ENCODE measurements at places on chromosomes 12 and 14.

- DNase-seq = peak; percentile 31
Measured at GRCh38 chr14:69685716-69686115, 74.3 kb downstream of the SUSD6 start.

DNA sequence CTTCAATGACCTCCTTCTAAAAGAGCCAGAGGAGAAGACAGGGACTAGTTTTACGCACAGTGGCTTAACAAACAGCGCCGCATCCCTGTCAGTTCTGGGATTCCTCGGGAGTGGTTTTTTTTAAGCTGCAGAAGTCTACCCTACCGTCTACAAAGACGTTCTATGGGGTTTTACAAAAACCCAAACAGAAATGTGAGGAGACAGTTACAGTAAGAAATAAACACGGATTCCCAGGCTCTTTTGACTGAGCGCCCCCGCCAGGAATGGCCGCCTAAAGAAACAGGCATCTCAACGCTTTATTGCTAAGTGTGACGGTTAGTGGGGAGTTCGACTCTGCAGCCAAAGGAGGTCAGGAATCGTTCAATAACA, 484 bp downstream of the ALKBH1 start:
- DNase-seq = no peak

DNA sequence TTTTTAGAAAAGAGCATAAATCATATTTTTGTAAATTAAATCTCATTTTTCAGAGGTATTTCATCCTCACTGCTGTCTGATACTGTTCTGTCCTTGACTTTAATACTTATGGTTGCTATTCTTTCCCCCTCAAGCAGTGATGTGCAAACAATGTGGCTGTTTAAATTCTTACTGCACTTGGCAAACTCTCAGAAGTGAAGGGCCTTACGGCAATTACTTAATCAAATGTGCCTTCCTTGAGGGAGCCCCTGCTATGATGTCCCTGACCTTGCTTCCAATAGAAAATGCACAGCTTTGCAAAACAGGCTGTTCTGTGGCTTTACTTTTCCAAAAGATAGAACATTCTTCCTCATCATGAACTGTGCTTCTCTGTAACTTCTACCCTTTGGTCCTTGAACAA, 35.2 kb downstream of the UBE3B start:
- no peak for DNase-seq

DNA sequence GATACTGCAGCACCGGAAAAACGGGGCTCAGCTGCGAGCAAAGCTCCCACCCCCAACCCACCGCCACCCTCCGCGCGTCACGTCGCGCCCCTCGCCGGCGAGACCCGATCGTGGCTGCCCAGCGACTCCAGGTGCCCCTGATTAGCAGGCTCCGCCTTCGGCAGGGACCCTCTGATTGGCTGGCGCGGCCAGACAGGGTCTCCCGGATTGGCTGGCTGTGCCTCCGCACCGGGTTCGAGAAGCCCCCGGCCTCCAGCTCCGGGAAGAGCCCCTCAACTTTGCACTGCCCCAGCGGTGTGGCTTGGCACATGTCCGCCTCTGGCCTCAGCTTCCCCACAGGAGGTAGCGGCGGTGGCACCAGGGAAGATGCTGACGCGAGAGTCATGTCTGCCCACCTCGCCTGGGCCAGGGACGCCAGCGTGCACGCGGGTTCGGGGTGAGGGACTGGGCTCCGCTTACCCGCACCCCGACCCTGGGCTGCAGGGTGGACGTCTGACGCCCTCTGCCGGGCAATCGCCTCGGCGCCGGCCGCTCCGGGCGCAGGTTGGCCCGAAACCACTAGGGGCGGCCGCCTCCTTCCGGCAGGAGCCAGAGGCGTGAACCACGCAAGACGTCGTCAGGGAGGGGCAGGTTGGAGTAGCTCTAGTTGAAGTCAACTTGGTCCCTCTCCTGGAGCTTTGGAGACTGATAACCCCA, 498 bp upstream of the RHOF start:
- peak; percentile 93 for DNase-seq

DNA sequence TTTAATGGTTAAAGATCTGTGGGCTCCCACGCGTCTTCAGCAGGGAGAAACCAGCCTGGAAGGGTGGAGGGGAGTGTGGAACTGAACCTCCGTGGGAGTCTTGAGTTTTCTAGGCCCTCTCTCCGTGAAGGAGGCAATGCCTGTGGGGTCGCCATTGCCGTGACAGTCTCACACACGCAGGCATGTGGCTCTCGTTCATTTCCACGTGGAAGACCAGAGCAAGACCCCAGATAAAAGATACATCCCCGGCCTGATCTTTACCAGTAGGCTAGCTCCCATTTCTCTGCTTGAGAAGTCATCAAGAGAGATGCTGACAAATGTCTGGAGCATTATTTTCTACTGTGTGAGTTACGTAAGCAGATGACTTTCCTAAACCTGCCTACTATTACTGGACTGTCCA, 491.7 kb upstream of the LMO3 start:
- DNase-seq = no peak

- DNase-seq = peak; percentile 77
Measured at GRCh38 chr12:51820526-51821439, 27.7 kb downstream of the FIGNL2 start.

DNA sequence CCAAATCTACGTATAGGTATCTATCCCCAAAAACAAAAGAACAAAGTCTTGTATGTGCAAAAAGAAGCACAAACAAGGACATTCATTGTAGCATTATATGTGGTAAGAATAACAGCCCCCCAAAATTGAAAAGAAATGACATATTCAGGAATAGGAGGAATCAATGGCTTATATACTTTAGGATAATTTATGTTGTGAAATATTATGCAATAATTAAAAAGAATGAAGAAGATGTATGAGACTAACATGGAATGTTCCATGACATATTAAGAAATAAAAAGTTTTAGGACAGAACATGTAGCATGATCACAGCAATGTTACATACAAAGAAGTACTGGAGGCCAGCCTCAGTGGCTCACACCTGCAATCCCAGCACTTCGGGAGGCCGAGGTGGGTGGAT, 9.1 kb downstream of the SMCO2 start:
- DNase-seq = no peak

DNA sequence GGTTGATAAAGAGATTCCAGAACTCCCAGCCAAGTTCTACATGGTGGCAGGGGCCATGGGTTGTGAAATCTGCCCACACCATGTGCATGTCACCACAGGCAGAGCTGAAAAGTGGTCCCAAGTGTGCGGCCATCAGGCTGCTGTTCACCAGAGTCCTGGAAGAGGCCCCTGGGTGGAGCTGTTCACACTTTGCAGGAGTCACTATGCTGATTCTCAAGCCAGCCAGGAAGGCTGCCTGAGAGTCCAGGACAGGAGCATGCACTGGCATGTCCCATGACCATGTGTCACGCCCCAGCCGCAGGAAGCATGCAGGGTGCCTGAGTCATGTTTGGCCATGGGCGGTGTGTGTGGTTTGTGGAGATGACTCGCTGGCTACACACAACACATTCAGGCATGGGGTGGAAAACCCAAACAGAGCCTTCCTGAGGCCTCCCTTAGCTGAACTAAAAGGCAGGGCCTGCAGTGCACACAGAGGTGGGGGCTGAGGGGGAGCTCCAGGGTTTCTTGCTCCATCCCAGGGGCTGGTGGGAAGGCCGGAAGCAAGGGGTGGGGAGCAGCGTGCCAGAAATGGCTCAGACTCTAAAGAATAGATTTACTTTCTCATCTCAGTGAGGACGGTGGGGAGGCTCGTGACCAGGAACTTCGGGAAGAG, 19.4 kb downstream of the ABCB9 start:
- DNase-seq = peak; percentile 56

- no peak for DNase-seq
Measured at GRCh38 chr12:54569072-54569471, 19.4 kb downstream of the PPP1R1A start.

- DNase-seq = no peak
Measured at GRCh38 chr12:53754633-53755264, 3.0 kb upstream of the CISTR start.

GRCh38 chr14:77203611-77204458, 22.2 kb downstream of the TMEM63C start:
- no peak for DNase-seq

DNA sequence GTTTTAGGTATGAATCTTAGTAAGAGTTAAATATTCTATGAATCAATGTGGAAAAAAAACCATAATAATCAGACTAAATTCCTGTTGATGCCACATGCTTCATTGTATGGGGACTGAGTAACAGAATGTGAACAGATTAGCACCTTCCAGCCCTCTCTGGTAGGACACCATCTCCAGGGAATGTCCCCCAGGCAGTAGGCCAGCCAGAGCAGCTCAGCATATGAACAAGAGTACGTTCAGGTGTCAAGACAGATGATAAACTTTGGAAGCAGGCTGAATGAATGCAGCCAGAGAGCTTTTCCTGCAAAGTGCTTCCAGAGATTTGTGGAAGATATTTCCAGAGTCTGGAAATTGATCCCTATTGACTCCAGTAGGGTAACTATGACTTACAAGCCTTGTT, 204.4 kb downstream of the RPS29 start:
- no peak for DNase-seq

DNA sequence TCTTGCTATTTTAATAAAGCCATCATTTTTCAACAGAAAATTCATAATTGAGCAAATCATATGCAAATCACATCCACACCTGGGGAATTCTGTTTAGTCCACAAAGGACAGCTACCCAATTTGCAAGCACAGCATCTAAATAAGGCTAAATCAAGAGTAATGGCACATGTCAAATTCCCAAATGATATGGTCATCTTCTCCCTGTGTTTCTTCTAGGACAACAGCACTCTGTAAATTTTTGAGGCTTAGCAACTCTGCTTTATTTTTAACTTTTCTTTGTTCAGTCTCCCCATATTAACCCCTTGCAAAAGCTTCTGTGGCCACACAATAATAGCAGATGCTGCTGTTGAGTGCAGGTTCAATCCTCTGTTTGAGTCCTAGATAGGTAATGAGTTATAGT, 155.6 kb upstream of the DAAM1 start:
- no peak for DNase-seq

- no peak for DNase-seq
Measured at GRCh38 chr14:92986254-92987147, 63.6 kb downstream of the CHGA start.

DNA sequence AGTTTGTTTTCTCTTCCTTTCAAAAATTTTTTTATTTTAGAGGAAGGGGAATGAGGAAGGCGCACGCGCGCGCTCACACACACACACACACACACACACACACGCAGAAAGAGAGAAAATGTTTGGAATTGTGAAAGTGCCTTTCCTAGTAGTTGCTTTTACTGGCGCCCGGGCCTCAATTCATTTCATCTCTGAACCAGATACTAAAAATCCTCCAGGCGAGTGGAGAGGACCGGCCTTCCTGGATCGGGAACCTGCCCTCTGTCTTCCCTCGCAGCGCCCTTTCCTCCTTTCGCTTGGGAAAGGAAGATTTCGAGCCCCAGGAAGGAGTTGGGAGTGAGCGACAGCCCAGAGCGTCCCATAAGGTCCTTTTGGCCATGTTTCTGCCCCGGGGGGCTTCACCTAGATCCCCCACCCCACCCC, 7.8 kb upstream of the TBX3 start:
- DNase-seq = no peak

- no peak for DNase-seq
Measured at GRCh38 chr12:103626498-103626897, 39.4 kb downstream of the STAB2 start.

GRCh38 chr12:93608313-93608712, 35.8 kb downstream of the SOCS2 start:
- DNase-seq = no peak

DNA sequence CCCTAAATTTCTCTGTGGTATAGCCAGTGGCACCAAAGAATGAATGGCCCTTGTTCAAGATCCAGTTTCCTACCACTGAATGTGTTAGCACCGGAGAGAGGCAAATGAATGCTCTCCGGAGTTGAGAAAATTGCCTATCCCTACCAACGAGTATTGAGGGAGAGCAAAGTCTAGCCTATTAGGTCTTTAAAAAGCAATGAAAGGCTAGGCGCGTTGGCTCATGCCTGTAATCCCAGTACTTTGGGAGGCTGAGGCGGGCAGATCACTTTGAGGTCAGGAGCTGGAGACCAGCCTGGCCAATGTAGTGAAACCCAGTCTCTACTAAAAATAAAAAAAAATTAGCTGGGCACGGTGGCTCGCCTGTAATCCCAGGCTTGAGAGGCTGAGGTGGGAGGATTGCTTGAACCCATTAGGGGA, 898 bp upstream of the RAB15 start:
- DNase-seq = no peak

GRCh38 chr14:74756326-74756725, 6.8 kb upstream of the YLPM1 start:
- DNase-seq = no peak

DNA sequence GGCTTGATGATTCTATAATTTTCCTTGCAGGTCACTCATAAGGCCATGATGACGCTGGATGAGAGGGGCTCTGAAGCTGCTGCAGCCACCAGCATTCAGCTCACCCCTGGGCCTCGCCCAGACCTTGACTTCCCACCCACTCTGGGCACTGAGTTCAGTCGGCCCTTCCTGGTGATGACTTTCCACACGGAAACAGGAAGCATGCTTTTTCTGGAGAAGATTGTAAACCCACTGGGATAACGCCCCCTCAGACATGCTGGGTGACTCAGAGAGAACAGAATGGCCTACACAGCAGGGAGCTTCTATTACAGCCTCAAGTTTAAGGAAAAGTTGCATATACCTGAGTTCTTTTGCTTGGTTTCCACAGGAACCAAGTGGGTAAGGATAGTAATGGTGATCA, 34.3 kb downstream of the SERPINA3 start:
- no peak for DNase-seq
